ENCODE measurements at places on chromosomes 4 and X.

DNA sequence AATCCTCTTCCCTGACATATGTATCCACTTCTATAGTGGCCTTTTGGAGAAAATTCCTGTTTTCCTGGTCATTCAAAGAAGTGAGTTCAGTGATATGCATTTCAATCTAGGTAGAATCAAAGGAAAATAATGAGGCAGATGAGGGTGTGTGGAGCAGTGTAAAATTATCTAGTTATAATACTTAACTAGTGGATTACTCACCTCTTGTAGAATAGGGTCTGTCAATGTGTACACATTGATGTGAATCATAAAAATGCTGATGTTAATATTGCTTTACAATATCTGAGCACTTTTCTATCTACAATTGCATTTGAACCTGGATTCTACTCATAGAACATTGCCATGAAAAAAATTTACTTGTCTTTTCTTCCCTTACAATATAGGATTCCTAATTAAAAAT is 293.5 kb downstream of the GBA3 start:
- DNase-seq = no peak

GRCh38 chr4:48431401-48431800 is 51.7 kb upstream of the SLC10A4 start:
- DNase-seq = no peak

- no peak for DNase-seq
Measured at GRCh38 chr4:61630548-61630947, 430.4 kb downstream of the ADGRL3 start.

GRCh38 chr4:87073199-87074120 is 138.6 kb downstream of the AFF1 start:
- DNase-seq = no peak

GRCh38 chr4:118284169-118284568 is 68.6 kb downstream of the PRSS12 start:
- DNase-seq = no peak

- DNase-seq = no peak
Measured at GRCh38 chr4:41485041-41485440, 52.9 kb upstream of the LIMCH1 start.

- no peak for DNase-seq
Measured at GRCh38 chrX:144253356-144253755, 369.5 kb downstream of the UBE2NL start.

- no peak for DNase-seq
Measured at GRCh38 chrX:72027024-72027913, 104.4 kb downstream of the RTL5 start.

DNA sequence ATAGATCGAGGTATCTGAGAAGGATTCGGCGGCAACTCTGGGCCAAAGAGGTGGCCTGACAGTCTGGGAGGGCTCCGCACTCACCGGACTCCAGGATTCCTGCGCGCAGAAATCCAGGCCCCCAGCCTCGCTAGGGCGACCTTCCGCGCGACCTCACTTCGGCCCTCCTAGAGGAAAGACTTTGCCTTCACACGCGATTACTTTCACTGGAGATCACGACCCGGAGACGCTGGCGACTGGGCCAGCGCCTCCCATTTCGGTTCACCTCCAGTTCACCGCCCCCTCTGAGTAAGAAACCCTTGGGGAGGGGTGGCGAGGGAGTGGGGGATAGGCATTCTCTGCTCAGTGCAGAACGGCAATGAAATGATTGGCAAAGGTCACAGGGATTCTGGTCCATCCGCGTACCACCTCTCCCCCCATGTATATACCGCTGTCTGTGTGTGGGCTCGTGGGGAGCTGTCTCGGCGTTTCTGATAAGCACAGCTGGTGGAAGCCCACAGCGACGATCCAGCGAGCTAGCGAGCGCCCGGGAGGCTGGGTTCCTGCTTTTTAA is 2.5 kb downstream of the POU3F4 start:
- DNase-seq = no peak

Data from progenitor cell of endocrine pancreas (in vitro differentiated cells).